NCI-H2029 (cell line): ENCODE measurements at places on chromosomes 3 and 15.

DNA sequence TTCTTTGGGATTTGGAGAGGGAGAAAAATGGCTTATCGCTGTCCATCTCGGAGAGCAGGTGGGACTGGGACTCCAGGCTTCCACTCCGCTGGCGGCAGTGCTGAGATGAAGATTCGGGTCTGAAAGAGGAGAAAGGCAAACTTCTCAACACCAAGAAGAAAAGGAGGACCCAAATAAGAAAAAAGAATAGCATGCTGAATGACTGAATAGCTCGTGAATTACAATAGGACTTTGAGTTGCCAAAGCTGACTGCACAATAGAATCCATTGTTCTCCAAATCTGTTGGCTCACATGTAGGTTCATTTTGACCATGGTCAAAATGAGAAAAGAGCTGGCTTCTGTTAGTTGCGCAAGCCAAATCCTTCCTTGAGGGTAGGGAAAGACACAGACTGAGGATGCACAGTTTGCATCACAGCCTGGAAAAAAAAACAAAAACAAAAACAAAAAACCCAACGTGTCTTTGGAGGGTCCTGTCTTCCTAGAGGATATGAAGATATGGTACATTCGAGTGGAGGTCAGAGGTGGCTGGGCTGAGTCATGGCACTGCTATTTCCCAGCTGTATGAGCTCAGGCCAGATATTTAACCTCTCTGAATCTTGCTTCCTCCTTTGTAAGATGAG is 59.3 kb upstream of the LMOD3 start:
- no peak for DNase-seq

GRCh38 chr3:152083135-152083534 is 185.6 kb upstream of the MBNL1 start:
- DNase-seq, result no peak

- DNase-seq, result peak; percentile 76
Measured at GRCh38 chr3:13111873-13112520, 38.8 kb upstream of the IQSEC1 start.

DNA sequence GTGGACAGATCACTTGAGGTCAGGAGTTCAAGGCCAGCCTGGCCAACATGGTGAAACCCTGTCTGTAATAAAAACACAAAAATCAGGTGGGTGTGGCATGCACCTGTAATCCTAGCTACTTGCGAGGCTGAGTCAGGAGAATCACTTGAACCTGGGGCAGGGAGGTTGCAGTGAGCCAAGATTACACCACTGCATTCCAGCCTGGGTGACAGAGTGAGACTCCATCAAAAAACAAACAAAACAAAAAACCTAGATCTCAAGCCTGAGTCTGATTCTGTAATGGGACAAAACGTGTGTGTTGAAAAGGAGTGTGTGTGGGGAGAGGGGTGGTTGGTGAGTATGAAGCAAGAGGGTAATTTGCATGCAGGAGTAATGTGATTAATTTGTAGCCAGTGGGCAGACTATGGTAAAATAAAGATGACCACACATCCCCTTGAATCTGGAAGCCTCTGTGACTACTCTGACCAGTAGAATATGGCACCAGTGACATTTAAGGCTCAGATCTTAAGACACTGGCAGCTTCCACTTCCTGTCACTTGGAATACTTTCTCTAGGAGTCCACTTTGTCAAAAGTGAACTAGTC is 18.4 kb upstream of the OPA1 start:
- no peak for DNase-seq

- no peak for DNase-seq
Measured at GRCh38 chr3:123202451-123202850, 708 bp downstream of the SEC22A start.

GRCh38 chr15:61090386-61091288 is 138.5 kb downstream of the RORA start:
- DNase-seq, result no peak

DNA sequence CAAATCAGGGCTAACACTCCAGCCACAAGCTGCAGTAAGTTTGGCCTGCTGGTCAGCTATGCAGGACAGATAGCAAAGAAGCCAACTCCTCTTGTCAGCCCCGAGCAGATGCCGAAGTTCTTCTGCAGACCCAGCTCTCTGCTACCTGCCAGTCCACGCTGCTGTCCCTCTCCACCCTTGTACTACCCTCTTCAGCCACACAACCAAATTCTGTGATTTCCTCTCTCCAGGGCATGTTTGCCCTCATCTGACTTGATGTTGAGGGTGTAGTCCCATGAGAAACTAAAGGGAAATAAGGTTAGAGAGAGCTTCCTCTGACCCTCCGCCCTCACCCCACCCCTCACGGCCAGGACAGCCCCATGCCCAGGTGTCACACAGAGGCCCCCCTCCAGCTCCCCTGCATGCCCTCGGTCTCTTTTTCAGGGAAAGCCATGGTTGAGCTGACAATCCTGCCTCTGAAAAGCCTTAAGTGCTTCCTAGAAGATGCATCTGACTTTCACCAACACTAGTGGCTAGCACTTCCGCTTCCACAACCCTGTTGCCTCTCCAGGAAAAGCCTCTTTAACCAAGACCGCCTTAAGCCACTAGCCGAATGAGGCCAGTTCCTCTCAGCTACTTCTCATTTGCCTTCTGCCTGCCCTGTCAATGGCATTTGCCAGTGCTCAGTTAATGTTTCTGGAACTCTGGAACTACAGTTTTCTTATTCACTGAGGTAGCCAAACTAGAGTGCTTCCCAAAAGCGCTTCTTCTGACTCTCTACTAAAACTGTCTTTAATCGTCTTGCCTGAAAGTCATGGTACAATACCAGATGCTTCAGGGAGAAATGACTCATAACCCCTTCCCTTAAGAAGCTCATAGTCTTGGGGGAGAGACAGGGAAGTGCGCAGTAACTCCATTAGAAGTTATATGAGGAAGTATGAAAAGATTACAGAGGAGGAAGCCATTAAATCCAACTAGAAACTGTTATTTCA is 300.4 kb upstream of the STT3B start:
- DNase-seq, result no peak

GRCh38 chr15:58221591-58222241 is 83.5 kb downstream of the AQP9 start:
- no peak for DNase-seq

DNA sequence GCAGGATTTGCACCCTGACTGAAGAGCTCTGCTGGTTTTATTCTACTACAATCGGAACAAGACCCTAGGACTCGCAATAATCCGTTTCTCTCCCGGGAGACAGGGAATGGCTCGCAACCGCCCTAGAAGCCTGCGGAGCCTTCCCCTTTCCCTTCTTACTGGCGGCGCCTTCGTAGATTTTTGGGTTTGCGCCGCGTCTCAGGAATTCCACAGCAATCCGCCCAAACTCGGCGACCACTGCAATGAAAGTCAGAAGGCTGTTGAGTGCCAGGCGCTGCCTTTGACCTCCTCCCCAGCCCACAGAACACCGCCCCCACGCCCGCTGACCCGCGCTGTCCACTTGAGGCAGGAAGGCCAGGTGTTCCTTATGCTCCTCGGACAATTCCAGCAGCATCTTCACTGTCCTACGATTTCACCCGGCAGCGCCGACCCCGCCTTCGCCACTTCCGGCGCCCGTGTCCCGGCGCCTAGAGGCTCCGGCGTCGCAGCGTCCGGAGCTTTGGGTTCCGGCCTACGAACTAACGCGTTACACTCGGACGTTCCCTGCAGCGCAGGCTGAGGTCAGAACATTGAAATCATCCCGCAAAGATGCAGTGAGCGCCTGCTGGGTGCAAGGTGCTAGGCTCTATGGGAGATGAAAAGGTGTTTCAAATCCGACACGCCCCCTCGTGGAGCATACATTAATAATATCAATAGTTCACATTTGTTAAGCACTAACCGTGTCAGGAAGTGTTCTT is at the start of gene COMMD2:
Gene COMMD2, minus strand, starts transcription at position 439 of the 737 bp plus-strand sequence. Its CDS starts 45 bp downstream, at position 394.
- DNase-seq, result peak; percentile 60

DNA sequence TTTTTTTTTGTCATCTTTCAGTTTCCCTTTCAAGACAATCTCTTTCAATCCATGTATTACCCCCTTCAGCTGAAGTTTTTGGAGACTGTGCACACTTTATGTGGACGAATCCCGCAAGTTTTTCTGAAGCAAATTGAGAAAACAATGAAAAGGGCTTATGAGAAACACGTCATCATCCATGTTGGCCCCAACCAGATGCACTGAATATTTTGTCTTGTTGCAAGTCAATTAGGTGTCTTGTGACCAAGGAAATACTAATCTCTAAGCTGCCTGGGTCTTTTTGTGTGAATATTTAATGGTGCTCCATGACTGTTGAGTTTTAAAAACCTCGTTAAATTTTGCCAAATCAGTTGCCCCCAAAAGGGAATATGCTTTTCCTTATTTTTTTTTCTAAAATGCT is 21.7 kb upstream of the PPP4R2 start:
- DNase-seq, result no peak

- no peak for DNase-seq
Measured at GRCh38 chr3:152352554-152352953, 83.8 kb downstream of the MBNL1 start.

- no peak for DNase-seq
Measured at GRCh38 chr3:42846685-42847522, 28.8 kb downstream of the CYP8B1 start.

DNA sequence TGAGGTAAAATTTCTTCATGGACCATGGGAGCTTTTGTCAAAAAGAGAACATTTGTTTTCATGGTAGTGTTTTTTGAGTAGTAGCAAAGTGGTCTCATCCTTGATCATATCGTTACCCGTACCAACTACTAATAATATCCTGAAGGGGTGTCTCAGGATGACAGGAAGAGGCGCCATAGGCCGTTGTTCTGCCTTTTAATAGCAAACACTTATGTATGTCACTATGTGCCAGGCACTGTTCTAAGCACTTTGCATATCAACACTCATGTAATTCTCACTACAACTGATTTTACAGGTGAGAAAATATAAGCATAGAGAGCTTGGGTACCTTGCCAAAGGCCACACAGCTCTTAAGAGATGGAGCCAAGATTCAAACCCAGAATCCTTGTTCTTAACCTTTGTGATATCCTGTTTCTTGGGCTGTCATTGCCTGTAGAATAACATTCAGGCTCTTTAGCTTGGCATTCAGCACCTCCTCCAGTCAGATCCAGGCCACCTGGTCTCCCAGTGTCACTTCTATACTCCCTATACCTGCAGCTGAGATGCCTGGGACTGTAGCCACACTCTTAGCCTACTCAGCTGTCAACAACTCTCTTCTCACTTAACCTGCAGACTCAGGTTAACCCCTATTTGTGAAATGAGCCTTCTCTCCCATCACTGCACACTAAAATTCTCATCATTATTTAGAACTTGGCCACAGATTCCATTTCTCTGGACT is 113.7 kb downstream of the USP13 start:
- DNase-seq, result no peak

GRCh38 chr3:4743371-4743770 is 235.9 kb upstream of the BHLHE40 start:
- no peak for DNase-seq

DNA sequence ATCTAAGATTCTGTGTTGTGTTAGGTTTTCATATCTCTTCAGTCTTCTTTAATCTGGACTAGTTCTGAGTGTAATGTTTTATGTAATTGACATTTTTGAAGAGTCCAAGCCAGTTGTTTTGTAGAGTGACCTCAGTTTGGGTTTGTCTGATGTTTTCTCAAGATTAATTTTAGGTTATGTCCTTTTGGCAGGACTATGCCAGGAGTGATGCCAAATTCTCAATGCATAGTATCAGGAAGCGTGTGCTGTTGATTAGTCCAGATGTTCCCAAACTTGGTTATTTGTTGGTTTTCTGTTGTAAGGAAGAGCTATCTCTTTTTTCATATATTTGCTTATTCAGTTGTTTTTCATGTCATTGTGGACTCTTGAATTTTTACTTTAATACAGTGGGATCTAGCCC is 32.6 kb downstream of the NMD3 start:
- DNase-seq, result no peak

DNA sequence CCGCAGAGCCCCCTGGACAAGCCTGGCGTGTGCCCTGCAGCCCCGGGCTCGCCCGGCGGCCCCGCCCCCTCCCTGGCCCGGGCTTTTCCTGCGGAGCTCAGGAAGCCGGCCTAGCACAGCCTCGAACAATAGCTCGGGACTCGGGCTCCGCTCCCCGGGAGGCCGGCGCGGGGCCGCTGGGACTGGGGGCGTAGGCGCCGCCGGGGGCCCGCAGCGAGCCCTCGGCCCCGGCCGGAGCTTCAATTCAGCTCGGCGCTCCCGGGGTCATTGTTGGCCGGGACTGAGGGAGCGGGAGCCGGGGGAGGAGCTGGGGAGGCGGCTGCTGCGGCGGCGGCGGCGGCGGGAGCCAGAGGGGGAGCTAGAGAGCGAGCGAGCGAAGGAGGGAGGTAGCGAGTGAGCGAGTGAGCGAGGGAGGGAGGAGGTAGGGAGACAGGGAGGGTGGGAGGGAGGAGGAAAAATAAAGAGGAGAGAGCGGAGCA is 41.0 kb upstream of the ROPN1 start:
- peak; percentile 85 for DNase-seq

DNA sequence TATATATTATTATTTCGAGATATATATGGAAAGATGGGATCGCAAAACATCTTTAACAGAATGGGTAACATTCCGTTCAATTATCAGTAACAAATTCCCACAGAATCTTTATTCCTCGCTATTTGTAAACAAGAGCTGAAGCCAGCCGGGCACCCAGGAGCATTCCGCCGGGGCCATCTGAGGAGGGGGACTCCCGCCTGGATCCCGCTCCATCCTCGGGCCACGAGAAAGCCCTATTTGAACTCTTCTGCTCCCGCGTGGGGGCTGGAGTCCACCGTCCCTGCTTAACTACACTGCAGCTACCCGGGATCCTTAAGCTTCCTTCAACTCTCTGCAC is 687 bp downstream of the GPR176 start:
- no peak for DNase-seq

GRCh38 chr3:172170073-172170709 is 130.8 kb downstream of the FNDC3B start:
- no peak for DNase-seq

DNA sequence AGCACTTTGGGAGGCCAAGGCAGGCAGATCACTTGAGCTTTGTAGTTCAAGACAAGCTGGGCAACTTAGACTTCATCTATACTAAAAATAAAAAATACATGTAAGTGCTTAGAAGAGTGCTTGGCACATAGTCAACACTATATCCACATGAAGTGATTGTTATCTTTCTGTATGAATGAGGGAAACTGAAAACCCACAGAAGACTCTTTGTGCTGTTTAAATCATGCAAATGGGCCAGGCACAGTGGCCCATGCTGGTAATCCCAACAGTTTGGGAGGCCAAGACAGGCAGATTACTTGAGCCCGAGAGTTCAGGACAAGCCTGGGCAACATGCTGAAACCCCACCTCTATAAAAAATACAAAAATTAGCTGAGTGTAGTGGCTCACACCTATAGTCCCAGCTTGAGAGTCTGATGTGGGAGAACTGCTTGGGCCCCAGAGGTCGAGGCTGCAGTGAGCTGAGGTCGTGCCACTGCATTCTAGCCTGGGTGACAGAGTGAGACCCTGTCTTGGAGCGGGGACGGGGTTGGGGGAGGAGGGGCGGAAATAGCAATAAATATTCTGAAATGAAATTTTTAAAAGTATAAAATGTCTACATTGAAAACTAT is 129.7 kb downstream of the NR2E3 start:
- no peak for DNase-seq

GRCh38 chr3:19254189-19254588 is 105.9 kb downstream of the KCNH8 start:
- no peak for DNase-seq
